ENCODE measurements at places on chromosomes 3 and 15. TPM values are rescaled to one million over a fixed set of nuclear protein-coding genes. Genes with fewer than 3 reads are reported as not detected.

Gene PCOLCE2
- 6.2 TPM for total RNA-seq

- no peak for DNase-seq
These were observed 30.5 kb downstream of the DPH3 start for GRCh38 chr3:16234281-16234680.

DNA sequence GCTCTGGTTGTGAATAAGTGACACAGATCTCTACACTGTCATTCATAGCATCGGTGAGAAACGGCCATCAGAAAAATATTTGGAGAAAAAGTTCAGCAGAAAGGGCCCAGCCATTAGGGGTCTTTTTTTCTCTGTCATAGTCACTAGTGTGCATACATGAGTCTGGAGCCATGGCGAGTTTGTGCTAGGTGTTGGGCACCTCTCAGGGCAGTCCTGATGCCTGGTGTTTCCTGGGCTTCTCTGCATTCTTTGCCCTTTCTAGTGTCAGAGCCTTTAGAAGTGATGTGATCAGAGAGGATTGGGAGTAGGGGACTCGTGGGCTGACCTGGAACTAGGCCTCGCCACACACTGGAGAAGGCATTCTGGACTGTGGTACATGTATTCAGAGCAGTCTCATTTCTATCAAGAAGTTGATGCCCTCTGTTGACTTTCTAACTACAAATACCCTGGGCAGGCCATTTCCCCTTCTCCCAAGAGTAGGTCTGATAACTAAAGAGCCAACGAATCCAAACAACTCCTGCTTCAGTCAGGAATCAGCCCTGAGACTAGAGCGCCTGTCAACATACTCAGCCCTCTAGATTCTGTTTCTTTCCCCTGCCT, 1.6 kb downstream of the KY start:
- DNase-seq, result no peak

GRCh38 chr3:136893848-136894443, 31.9 kb downstream of the NCK1 start:
- no peak for DNase-seq

Gene RHO
- total RNA-seq, result not detected

DNA sequence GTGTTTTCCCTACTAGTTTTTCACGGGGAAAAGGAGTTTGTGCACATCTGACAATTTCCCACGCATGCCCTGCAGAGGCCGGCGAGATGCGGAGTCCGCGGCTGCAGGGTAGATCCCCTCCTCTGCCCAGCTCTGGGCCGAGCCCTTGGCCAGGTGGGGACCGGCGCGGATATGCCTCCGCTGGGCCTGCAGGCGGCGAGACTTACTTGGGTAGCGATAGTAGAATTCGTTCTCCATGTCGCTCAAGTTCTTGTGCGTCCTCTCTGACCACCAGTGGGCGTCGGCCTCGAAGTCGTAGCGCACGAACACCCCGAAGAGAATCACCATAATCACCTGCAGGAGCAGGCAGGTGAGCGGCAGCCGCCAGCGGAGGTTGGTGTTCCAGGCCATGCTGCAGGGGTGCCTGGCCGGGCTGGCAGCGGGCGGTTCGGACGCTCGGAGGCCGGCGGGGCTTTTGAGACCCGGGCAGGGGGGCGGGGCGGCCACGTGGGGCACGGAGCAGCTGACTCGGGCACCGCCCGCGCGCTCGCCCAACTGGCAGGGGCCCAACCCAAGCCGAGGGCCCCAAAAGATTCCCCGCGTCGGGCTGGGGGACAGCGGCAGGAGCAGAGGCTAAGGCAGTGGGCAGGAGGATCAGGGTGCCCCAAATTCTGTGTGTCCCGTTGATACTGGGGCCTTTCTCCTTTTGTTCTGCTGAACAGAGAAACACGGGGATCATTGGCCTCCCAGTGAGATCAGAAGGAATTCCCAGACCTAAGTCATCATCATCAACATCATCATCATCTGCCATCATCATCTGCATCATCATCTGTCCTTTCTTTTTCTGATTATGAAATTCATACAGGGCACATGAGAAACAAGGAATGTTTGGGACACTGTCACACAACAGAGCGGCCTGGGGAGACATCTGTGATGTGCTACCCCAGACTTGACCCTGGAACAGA, at the start of gene RHCG:
Gene RHCG (minus strand): TSS at position 429 of the 944 bp plus-strand sequence. CDS start 39 bp downstream, at position 390.
- peak; percentile 40 for DNase-seq

Gene ERICH6
- total RNA-seq, result not detected

- no peak for DNase-seq
These were observed 389.0 kb downstream of the LSAMP start for GRCh38 chr3:116056280-116056679.

DNA sequence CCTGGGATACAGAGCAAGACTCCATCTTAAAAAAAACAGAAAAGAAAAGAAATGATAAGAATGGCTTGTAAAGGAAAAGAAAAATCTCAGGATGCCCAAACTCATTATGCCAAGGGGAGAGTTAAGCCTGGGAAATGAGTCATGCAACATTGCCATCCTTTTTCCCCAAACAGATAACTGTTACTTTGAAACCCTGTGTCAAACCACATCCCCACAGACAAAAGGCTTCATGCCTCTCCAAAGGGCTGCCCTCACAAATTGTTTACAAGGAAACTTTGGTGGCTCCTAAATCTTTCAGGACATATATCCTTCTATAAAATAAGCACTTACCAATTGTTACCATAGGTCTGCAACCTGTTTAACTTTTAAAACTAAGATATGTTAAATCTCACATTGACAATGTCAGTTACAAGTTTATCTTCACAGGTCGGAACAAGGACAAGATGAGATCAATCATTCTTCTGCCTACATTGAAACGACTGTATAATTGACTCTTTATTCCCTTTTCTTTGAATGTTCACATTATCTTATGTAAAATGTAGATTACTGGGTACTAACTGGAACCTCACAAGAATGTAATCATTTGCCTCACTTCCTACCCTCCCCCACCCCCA, 18.6 kb upstream of the SENP7 start:
- DNase-seq, result no peak

GRCh38 chr3:122414391-122414790, 1.5 kb downstream of the WDR5B start:
- DNase-seq, result no peak

- no peak for DNase-seq
These were observed 1348.2 kb upstream of the ALCAM start for GRCh38 chr3:104018541-104018940.

DNA sequence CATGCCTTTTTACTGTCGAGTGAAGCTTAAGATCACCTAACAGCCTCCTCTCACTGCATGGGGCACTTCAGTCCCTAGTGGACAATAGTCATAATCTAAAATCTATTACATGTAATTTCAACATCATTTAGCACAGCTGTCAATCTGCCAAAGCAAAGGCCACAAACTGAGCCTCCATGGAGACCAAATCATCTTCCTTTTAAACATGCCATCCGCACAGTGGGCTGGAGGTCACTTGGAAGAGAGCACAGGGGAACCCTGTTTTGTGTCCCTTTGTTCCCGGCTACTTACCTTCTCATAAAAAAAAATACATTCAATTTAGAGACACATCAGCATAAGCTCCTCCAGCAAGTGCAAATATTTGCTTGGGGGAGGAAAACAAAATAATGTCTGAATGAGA, 167.3 kb downstream of the SQOR start:
- peak; percentile 80 for DNase-seq

Gene OSBPL10
- 65.1 TPM for total RNA-seq

DNA sequence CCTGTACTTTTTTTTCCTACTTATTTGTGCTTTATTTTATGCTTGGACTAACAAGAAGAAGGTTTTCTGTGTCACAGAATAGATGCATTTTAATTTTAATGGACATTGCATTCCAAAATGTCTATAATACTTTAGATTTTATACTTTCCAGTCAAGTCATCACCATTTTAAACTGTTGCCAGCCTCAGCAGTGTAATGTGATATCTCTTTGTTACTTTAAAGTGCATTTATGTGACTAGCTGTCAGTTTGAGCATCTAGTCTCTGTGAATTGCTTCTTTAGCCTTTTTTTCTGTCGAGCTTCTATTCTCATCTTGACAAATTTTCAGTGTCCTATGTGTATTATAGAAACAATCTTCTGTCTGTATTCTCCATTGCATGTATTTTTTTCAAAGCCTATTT, 511.4 kb upstream of the CBLB start:
- no peak for DNase-seq

Gene C15orf62
- 8.4 TPM for total RNA-seq

Gene ACKR4
- 0.43 TPM for total RNA-seq

- peak; percentile 83 for DNase-seq
These were observed at the start of gene PPP4R2 for GRCh38 chr3:72996473-72997333. TSS of gene PPP4R2 (plus strand) at chr3:72996811. CDS start at chr3:72997038, 227 bp downstream.

GRCh38 chr3:177431525-177432176, 234.4 kb upstream of the TBL1XR1 start:
- DNase-seq, result peak; percentile 44

Measured in HT-29 (cell line).